ENCODE measurements at places on chromosomes 2 and 18.

DNA sequence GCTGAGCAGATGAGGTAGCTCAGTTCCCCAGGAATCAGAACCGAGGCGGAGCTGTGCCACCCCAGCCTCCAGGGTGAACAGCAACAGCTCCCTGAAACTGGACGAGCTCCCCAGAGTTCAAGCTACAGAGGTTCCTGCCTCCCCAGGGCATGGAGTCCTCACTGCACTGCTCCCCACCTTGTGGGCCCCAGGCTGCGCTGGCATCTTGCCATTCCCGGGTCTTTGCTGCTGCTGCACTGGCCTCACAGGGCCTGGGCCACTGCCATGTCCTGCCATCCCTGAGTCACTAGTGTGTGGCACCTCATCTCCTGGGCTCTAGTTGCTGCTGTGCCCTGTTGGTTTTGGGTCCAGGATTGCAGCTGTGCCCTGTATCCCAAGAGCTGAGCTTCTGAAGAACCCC is 166.9 kb downstream of the SNTG2 start:
- DNase-seq = no peak

DNA sequence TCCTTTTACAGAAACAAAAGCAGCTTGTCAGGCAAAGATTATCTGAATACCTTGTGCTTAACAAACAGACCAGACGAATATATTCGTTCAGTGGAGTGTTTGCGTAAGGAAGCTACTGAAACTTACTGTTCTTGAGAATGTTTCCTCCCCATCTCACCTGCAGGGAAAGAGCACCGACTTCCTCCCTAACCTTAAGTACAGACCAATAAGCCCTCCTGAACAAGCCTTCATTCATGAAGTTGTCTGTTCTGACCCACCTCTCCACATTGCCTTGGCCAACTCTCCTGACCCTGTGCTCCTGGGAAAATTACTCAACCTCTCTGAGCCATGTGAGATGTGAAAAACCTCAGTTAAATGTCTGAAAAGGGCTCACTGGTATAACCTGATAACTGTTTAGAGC is 35.2 kb downstream of the STK39 start:
- no peak for DNase-seq

DNA sequence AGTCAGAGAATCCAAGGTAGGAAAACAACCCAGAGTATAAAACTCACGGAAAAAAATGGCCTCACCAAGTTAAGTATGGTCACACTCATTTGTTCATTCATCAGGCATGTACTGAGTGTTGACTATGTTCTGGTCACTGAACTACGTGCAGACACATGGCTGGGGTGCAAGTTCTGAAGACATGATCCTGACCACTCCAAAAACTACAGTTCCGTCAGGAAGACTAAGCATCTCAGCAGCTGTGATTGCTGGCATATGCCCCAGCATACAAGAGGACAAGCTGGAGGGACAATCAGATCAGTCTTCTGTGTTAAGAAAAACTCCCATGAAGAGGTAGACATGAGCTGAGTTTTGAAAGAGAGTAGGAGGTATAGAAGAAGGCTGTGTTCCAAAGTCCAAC is 72.8 kb downstream of the TCF4 start:
- no peak for DNase-seq

GRCh38 chr2:239833269-239834109 is 191.7 kb downstream of the NDUFA10 start:
- DNase-seq = no peak

DNA sequence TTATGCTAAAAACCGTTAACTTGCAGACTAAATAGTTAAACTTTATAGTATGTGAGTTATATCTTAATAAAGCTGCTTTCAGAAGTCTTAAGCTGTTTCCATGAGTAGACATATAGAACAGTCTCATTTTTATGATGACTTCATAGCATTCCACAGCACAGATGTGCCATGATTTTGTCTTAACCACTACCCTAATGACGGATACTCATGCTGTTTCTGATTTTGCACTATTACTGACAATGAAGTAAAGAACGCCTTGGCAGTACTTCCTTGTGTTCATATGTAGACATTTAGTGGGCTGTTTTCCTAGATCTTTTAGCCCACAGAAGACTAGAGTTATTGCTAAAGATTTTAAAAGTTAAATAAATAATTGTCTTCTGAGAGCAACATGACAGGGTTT is 175.6 kb upstream of the RAB6C start:
- no peak for DNase-seq

- no peak for DNase-seq
Measured at GRCh38 chr18:78975699-78976335, 3.8 kb upstream of the SALL3 start.

DNA sequence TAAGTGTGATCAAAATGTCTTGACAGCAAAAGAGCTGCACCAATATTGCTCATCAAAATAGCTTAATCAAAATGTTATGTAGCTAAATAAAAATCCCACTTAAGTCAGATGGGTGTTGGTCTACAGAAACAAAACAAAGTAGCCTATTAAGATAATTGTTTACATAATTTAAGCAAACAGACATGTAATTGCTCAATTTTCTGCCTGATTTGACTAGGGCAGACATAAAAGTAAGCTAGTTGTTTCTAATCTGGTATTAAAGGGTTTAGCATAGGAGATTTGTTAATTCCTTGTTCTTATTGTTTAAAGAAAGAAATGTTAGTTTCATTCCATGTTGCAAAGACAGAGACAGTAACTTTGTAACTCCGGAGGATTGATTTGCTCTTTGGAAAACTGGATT is 11.5 kb upstream of the FEZ2 start:
- DNase-seq = no peak

DNA sequence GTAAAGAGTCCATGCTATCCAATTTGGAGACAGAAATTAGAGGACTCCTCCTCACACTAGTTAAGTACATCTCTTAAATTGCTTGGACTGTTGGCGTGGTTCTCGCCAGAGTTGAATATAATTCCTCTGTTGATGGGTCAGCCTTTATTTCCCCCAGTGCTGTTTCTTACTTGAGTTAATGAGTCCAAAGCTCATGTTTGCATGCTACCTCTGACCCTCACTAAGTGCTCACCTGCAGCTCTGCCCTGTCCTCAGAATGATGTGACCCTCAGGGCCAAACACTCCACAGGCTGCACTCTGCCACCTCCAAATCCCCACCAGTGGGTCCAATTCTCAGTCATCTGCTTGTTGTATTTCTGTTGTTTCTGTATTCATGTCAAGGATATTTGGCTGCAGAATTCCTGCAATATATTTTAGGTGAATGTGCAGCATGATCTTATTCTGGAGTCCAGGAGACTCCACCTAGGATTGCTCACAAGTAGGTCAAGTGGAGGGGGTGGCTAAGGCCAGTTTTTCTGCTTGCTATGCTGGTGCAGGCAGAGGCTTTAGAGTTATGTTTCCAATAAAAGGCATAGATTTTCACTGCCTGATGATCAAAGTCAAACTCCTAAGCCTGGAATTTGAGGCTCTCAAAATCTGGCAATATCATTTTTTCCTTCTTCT is 37.8 kb downstream of the RDH14 start:
- DNase-seq = no peak

DNA sequence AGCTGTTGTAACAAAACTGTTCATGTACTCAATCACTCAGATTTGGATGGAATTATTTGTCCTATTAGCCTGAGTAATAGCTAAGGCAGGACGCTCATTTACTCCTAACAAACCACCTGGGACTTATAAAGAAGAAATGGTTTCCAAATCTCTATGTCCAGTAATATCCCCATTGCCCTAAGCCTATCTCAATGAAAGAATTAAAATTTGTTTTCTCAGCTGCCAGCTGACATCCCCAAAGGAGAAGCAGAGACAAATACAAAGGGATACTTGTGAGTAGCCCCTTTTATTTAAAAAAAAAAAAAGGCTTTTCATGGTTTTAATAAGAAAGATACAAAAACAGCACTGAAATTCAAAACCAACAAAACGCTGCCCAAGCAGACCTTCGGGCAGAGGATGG is 211.4 kb upstream of the PARD3B start:
- DNase-seq = no peak

GRCh38 chr2:169036736-169037440 is 5.8 kb upstream of the ABCB11 start:
- no peak for DNase-seq

DNA sequence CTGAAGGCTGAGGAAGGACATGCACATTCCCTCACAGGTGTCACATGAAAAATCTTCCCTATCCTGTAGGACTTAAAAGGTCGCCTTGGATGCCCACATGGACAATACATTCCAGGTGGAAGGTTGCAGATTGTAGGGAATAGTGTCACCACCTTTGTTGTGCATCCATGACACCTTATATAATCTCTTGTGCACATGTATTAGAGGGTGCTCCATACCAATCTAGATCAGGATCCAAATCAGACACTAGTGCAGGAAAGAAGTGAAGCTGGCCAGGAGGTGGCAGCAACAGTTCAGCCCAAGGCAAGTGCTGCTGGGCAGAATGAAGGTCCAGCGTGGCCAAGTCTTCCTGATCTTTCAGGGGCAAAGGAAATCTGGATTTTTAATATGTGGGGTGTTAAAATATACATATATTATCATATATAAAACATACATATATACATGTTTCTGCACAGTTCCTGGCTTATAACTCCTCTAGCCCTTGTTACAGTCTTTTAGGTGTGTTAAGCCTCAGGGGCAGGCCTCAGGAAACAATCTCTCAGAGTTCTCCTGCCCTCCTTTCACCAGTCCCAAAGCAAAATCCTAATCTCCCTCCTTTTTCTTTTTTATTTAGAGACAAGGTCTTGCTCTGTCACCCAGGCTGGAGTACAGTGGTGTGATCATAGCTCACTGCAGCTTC is 16.6 kb downstream of the NIF3L1 start:
- DNase-seq = peak; percentile 52

- no peak for DNase-seq
Measured at GRCh38 chr18:78857314-78858150, 122.1 kb upstream of the SALL3 start.

- DNase-seq = no peak
Measured at GRCh38 chr2:62698653-62699052, 6.9 kb upstream of the EHBP1 start.

DNA sequence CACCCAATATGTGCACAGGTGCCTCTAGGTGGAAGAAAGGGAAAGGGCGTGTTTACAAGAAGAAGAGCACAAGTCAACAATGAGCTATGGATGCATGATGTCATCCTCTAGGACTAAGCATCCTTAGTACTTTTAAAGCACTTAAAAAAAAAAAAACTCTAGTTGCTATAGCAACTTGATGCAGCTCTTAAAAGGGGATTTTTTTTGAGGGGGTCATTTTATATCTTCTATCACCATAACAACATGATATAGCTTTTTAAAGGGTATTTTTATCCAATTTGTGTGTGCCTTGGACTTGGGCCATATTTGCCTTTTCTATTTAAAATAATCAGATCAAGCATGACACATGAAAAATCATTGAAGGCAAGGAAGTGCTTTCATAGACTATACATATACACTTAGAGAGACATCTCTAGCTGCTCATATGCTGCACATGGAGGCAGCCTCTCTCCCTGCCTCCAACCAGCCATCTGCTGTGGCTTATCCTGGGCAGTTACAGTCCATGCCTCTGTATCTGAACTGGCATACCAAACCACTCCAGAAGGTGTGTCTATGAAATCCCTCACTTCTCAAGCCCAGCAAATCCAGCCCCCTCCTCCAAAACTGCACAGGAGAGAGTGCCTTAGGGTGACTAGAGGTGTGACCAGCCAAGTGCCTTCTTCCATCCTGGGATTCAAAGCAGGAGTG is 165.4 kb downstream of the MSH2 start:
- DNase-seq = no peak

- DNase-seq = no peak
Measured at GRCh38 chr2:100818606-100819369, 1.2 kb upstream of the NPAS2 start.

- DNase-seq = no peak
Measured at GRCh38 chr2:212228743-212229171, 309.8 kb downstream of the ERBB4 start.

DNA sequence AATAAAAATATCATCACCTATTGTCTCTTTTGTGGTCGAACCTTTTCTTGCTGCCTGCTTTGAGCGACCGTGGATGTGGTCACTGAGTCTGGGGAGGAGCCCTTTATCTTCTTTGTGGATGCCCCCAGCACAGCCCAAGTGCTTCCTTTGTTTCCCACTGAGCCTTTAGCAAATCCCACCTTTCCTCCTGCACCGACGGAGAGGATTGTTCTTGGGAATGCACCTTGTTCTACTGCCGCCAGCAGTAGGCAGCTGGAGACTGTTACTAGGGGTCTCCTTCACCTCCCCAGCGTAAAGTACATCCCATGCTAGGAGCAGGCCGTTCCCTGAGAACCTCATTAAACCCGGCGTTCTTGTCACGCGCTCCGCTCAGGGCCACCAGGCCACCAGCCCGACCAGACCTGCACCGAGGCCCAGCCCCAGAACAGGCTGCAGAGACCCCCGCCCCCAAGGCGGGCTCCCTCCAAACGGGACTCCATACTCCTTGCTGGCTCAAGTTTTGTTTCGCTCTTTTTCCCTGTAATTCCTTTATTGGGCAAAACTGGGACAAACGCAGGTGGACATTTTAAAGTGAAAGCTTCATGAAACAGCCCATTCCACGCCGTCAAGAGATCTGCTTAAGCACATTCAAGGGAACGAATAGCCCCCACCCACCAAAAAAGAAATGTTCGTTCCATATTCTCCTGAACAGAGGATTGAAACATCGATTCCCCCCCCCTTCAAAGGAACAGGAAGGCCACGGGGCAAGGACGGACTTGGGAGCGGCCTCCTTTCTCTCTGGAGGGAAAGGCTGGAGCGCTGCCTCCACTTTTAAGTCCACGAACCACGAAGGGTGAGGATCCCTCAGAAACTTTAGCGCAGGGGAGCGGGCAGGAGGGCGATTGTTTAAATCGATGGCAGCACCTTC is 1.1 kb upstream of the MAT2A start:
- DNase-seq = no peak

GRCh38 chr2:150859877-150860276 is 372.4 kb upstream of the RND3 start:
- DNase-seq = no peak

- DNase-seq = no peak
Measured at GRCh38 chr2:231315896-231316295, 79.6 kb upstream of the B3GNT7 start.

- DNase-seq = no peak
Measured at GRCh38 chr2:239500574-239501550, 100.0 kb upstream of the HDAC4 start.
